Occipital lobe (tissue), 3 donors: ENCODE measurements at places on chromosomes 11 and 22.

- no peak for DNase-seq
Measured at GRCh38 chr11:59900366-59901126, 22.0 kb downstream of the OOSP3 start.

DNA sequence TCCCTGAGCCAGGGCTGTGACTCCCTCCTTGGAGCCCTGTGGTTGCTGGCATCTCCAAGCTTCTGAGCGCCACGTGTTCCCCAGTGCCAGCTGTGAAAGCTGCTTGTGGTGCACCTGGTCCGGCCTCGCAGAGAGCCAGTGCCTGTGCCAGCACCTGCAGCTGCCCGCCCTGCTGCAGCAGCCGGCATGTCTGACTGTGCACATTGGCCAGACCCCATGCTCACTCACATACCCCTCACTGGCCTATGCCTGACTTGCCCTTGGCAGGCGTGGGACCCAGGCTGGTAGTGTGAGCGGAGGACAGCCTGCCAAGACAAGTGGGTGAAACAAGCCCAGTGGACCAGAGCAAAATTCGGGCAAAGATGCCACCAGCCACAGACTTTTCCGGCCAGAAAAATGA is 9.8 kb downstream of the MRPL48 start:
- peak; percentile 37 for DNase-seq

- DNase-seq, result no peak
Measured at GRCh38 chr11:120643284-120643683, 131.7 kb downstream of the GRIK4 start.

DNA sequence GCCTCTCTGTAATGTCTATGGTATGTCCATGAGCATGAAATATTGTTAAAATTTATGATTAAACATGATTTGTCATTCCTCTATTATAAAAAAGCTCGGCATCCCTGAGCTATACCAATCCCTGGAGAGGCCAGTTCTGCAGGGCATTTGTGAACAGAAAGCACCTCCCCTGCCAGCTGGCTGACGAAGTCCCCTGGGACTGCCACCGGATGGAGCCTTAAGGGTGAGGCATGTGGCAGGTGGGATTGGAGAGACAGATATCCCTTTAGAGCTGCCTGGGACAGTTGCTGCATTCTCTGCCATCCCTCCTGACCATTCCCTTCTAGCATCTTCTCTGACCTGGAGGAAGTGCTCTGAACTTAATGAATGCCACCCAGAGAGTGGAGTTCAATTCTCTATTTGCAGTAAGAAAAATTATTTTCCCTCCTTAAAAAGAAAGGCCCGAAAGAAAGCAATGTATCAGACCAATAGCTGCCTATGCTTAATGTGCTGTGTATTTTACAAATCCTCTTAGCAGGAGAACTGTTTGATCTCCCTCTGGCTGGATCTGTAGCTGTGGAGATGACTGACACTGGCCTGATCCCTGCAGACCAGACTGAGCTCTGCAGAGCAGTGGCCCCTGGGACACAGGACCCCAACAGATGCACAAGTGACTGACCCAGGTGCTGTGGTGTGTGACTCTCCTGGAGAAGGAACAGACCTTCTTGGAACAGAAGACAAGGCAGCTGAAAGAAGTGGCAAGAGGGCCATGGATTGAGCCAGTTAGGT is 219.0 kb upstream of the NAV2 start:
- DNase-seq, result no peak

GRCh38 chr11:23974601-23975000 is 522.3 kb upstream of the LUZP2 start:
- no peak for DNase-seq

GRCh38 chr11:40323241-40323640 is 1136.2 kb downstream of the LRRC4C start:
- DNase-seq, result no peak

- DNase-seq, result peak; percentile 3
Measured at GRCh38 chr11:102345904-102346303, 1.1 kb upstream of the BIRC2 start.

GRCh38 chr22:30733181-30733631 is 38.5 kb downstream of the OSBP2 start:
- DNase-seq, result no peak

GRCh38 chr11:127620671-127621070 is 620.1 kb upstream of the KIRREL3 start:
- no peak for DNase-seq

DNA sequence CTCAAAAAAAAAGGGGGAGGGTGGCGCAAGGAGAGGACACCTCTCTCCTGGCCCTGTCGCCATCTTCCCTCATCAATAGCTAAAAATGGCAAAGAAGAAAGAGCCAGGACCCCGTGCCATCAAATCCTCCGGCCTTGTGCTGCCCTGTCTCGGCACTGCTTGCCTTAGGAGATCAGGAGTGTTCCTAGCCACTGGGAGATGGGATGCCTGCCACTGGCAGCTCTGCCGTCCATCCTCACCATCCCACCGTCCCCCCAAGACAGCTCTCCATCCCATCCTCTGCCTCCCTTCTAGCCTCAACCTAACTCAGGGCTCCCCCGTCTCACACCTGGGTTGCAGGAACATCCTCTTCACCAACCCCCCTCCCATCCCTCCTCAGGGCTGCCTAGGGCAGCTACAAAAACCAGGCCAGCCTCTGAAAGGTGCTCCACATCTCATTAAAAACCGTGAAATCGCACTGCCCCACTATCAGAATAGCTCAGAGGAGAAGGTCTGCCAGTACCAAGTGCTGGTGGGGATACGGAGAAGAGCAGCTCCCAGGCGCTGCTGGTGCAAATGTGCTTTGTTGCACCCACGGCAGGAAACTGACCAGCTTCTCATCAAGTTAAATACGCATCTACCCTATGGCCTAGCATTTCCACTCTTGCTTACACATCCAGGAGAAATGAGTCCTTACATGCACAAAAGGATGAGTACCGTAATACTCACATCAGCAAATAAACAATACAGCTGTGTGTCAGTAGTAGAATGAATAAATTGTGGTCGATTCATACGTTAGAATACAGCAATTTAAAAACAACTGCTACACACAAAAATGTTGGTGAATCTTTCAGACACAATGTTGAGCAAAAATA is 31.7 kb upstream of the GCAT start:
- no peak for DNase-seq

DNA sequence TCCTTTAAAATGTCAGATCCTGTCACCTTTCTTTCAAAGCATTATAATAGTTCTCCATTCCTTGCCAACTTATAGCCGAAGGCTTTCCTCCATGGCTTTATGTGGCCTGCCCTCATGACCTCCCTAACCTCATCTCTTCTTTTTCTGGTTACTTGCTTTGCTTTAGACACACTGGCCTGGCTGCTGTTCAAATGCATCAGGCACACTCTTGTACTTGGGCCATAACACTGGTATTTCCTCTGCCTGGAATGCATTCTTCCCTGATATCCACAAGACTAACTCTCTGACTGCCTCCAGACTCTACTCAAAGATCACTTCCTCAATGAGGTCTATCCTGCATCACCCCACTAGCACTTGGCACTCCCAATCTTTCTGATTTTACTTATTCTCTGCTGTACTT is 710.3 kb downstream of the KCNA4 start:
- no peak for DNase-seq

- DNase-seq, result no peak
Measured at GRCh38 chr22:47377926-47378560, 615.6 kb downstream of the TBC1D22A start.

DNA sequence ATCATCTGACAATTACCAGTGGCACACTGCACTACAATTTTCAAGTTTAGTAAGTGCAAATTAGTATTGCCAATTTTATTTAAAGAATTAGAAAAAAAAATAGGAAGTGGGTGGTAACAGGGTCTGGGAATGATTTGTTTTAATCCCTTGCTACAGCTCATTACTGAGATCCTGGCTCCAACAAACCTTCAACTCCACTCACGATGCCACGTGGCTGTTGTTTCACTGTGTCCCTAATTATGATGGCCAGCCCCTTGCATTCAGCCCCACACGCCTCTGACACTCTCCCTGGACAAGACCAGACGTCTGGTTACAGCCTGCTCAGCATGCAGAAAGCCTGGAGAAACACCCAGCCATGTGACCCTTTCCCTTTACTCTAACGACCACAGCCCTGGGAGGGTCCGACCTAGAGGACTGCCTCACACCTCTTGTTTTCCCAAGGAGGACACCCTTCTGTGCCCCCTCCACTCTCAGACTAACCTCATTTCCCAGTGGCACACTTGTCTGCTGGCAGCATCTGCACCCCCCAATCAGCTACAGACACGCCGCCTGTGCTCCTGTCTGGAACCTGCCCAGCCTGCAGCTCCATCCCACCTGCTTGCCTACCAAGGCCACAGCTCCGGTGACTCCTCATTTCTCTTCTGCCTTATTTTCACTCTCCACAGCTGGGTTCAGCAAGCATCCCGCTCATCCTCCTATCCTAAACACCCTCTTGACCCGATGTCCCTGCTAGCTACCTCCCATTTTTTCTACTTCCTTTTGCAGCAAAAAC is 18.5 kb upstream of the SLC25A1 start:
- no peak for DNase-seq

DNA sequence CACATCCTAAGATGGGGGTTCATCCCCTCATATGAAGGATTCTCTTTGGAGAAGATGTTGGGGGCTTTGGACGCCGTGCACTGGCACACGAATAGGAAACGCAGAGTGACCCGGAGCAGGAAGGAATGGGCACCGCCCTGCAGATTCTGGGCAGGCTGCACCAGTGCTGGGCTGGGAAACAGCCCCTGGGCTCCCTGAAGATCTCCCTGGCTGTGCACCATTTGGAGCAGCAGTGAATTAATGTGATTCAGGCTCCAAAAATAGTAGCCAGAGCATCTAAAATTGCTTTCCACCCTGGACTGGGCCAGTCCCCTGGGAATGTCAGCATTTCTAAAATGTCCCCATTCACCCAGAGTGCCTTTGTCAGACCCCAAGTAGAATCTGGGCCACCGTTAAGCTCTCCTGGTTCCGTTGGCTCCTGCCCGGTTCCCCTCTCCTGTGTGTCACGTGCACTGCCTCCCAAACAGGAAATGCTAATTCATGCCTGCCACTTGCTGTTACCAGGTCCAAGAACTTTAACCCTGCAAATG is 18.6 kb downstream of the IRAG1 start:
- peak; percentile 19 for DNase-seq

DNA sequence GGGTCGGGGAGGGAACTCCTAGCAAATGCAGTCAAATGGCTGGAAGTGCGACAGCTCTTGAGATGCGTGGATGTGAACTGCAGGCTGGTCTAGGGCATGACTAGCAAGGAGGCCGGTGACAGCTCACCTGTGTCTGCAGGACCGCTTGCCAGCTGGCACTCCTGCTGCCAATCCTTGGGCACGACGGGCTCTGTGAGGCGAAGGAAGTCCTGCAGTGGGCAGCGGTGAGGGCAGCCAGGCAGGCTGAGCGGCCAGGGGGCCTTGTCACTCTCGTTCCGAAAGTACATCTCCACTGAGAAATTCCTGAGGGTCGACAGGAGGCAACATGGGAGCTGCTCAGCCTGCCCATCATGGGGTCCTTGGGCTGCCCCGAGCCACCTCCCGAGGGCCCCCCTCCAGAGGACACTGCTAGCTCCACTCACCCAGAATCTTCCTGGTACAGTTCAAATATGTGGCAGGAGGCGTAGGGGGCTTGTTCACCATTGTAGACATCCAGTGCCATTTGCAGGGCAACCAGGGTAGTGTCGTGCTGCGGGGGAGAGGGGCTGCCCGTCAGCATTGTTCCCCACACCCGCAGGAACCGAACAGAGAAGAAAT is 5.9 kb downstream of the ACP2 start:
- no peak for DNase-seq

DNA sequence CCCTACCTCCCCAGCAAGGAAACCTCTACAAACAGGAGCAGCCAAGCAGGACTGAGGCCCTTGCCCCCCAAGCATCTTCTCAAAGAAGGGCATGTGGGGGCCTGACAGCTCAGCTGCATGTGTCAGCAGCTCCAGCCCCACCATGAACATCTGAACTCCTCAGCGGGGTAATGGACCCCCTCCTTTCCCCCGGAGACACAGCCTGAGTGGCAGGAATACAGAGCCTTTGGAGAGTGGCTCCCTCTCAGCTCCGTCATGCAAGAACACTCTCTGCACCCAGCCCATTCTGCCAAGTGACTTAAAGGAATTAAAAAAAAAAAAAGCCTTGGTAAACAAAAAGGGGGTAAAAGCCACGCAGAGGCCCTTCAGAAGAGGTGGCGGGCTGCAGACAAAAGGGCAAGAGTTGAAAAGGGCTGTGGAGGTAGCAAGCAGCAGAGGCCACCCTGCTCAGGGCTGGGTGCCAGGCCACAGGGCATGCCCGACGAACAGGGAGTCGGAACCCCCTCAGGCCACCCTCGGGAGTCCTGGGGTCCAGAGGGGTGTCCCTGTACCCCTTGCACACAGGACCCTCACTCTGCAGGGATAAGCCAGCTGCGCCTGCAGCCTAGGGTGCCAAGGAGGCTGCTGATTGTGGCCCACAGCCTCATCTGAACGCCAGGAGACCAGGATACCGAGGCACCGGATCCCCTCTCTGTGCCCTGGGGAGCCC is 62.5 kb downstream of the MACROD1 start:
- no peak for DNase-seq

- no peak for DNase-seq
Measured at GRCh38 chr22:28815111-28815510, 14.7 kb upstream of the XBP1 start.

- DNase-seq, result no peak
Measured at GRCh38 chr22:46878191-46878948, 115.9 kb downstream of the TBC1D22A start.

GRCh38 chr11:46159680-46160079 is 38.4 kb upstream of the PHF21A start:
- no peak for DNase-seq

DNA sequence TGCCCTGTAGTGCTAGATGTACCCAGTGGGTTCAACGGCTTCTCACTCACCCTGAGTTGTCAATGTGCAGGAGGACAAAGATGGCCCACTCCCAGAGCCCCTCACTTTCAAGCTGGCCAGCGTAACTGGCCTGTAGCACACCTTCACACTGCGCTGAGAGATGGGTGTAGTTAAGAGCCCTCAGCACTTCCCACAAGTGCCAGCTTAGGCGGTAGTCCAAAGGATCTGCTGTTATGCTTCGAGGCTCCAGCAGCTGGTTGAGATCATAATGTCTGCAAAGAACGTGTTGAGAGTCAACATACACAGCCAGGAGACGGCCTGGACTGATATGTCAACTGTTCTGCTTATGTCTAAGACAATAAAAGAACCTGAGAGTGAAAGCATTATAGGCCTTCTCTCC is 14.7 kb upstream of the CHRNA10 start:
- no peak for DNase-seq

GRCh38 chr11:30454111-30454510 is 131.2 kb downstream of the ARL14EP start:
- no peak for DNase-seq

GRCh38 chr11:35173616-35174566 is 34.9 kb downstream of the CD44 start:
- DNase-seq, result no peak

GRCh38 chr11:113238721-113239120 is 75.7 kb upstream of the TTC12 start:
- no peak for DNase-seq

GRCh38 chr11:8586805-8587204 is 7.2 kb downstream of the STK33 start:
- no peak for DNase-seq

- no peak for DNase-seq
Measured at GRCh38 chr11:12126344-12127019, 16.1 kb downstream of the MICAL2 start.
